ENCODE measurements at places on chromosomes 4 and X. TPM values are rescaled to one million over a fixed set of nuclear protein-coding genes. Genes with fewer than 3 reads are reported as not detected.

The MAGEH1 gene
- total RNA-seq, result 9.5 TPM

DNA sequence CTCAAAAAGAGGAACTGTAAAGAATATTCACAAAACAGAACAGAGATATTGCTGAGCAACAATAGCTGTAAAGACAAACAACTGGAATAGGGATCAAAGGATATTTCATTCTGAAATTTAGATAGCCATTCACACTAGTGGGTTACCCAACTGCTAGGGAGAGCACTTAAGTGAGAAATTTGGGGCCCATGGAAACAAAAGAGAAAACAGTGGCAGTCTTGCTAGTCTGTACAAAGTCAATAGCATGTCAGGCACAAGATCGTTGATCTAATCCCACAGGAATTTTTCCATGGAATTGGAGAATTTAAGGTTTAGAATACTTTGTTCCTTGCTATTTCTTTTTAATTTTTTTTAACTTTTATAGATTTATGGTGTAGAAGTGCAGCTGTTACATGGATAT, 467.0 kb downstream of the PCDH18 start:
- DNase-seq, result no peak

GRCh38 chrX:136147976-136148375, 643 bp downstream of the FHL1 start:
- DNase-seq, result peak; percentile 45

- no peak for DNase-seq
Observed at GRCh38 chr4:41622787-41623186, 84.8 kb downstream of the LIMCH1 start.

DNA sequence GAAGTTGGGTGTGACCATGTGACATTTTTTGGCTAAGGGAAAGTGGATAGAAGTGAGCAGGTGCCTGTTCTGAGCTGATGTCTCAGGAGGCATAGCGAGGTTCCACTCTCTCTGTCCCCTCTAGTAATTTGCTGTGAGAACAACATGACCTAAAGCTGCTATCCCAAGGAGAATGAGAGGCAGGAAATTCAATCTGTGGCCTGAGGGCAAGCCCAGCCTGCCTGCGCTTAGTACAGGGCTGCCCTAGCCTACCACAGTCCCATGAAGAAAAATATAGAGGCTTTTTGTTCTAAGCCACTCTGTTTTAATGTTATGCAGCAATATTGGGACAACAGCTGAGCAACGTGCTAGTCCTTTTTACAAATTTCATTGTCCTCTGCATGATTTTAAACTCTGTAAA, 193.1 kb downstream of the LDB2 start:
- no peak for DNase-seq

DNA sequence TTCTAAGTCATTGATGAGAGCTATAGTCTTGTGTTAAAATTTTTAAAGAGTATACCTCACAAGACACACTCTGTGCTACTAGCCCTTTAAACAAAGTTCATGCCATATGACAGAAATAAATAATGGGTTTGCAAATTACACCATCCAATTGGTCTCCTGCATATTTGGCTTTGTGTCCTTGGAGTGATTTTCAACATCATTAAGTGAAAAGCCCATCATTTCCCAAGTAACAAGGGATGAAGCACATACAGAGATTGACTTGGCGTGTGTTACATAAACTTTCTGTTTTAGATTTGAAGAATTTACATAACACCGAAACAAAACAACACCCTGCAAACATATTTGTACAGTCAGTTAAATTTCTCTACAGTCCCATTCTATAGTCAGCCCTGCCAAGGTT, 216.9 kb upstream of the NEIL3 start:
- no peak for DNase-seq

DNA sequence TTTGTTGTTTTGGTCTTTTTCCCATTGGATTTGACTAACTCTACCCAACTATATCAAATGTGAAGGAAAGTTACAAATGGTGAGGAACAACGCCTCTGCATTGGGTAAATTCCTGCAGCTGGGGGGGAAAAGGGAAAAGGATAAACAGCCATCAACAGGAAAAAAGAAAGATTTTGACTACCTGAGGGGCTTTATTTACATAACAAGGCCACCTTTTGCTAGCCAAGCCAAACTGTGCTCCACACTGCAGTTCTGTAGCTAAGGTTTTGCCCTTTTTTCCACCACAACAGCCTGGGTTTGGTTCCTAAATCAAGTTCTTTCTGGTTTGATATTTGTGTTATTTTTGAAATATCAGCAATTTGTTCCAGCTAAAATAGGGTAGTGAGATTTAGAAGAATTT, 40.8 kb downstream of the RHOXF2B start:
- no peak for DNase-seq

- no peak for DNase-seq
Observed at GRCh38 chr4:145307120-145307519, 126.7 kb upstream of the OTUD4 start.

The UGT2B17 gene
- not detected for total RNA-seq

- no peak for DNase-seq
Observed at GRCh38 chr4:17502756-17503155, 9.1 kb downstream of the QDPR start.

DNA sequence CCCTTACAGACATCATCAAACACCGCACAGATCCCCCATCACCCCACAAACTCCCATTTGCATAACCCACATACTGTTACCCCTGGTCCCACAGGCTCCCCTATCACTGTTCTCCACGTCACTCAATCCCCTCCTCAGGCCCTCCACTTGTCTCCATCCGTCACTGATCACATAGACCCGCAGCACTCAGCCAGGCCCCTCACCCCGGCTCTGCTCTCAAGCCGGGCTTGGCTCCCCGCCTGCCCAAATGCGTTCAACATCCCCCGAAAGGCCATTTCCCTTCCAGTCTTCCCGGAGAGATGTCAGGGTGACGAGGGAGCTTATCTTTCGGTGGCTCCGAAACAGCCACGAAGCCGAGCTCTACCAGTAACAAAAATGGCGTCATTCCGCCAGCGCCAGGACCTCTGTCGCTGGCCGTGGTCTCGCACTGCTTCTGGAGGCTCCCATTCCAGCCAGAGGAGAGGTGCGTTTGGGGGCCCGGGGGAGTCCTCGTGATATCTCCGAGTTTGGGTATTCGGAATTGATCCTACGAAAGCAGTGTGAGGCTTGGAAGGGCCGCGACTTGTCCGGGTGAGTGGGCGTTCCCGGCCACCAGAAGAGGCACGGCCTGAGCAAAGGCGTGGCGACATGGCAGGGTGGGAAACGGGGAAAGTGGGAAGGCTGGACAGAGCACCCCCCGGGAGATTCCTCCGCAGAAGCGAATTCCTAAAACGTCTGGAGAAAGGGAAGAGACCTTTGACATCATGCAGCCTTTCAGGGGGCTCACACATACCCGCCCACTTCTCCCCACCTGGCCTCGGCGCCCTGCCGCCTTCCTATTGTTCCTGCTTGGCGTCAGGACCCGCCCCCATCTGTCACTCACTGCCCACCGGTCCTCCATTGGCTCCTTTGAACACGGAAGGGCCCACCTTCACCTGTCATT, at the start of gene ZNF630:
Gene ZNF630 (minus strand): TSS at position 577 of the 922 bp plus-strand sequence. CDS start 4,754 bp downstream, outside the sequence.
- DNase-seq, result peak; percentile 85

The ADH4 gene
- not detected for total RNA-seq

DNA sequence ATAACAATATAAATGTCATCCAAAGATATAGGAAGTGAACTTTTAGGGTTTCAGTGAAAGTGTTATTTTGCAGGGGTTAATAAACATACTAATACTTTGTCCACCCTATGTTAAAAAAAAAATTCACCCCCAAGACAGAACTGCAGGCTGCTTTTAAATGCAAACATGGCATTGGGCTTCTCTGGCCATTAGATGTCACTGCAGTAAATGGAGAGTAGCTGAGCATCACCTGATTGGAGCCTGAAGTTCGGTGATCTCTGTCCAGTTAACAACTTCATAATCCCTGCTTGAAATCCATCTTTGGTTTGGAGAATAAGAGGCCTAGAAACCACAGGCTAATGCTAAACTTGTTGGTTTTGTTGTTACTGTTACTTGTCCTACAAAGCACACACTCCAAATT, 18.7 kb downstream of the SLC25A43 start:
- no peak for DNase-seq

DNA sequence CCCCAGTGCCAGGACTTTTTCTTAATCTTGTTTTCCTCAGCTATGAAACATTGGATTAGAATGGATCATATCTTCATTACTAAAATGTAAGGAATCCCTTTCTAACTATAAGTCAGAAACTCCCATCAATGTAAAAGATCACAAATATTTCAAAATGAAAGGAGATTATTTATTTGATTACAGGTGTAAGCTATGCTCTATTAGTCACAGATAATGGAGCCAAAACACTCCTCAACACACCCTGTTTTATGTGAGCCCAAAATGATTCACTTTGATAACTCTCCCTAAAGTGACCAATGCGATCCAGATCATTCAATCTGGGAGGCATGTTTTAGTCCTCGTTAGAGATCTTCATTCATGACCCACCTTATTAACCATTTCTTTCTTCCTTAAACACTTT, 566.7 kb upstream of the TENM3 start:
- DNase-seq, result no peak

GRCh38 chr4:110510955-110511544, 35.1 kb downstream of the ENPEP start:
- DNase-seq, result no peak

The CYBB gene
- 28.8 TPM for total RNA-seq

The CENPVL2 gene
- not detected for total RNA-seq

The CXorf51A gene
- not detected for total RNA-seq

DNA sequence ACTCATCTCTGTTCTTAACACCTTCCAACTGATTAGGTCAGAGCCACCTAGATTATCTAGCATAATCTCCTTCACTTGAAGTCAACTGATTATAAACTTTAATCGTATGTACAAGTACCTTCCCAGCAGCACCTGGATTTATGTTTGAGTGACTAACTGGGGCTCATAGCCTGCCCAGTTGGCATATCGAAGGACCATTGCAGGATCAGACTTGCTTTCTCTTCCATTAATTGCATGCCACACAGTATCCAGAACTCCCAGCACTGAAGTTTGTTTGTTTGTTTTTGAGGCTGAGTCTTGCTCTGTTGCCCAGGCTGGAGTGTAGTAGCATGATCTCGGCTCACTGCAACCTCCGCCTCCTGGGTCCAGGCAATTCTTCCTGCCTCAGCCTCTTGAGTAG, 27.9 kb downstream of the GRK4 start:
- no peak for DNase-seq

The ATP8A1 gene
- total RNA-seq, result 19.3 TPM

The IL2 gene
- not detected for total RNA-seq

GRCh38 chrX:96425200-96425599, 259.4 kb upstream of the DIAPH2 start:
- no peak for DNase-seq

DNA sequence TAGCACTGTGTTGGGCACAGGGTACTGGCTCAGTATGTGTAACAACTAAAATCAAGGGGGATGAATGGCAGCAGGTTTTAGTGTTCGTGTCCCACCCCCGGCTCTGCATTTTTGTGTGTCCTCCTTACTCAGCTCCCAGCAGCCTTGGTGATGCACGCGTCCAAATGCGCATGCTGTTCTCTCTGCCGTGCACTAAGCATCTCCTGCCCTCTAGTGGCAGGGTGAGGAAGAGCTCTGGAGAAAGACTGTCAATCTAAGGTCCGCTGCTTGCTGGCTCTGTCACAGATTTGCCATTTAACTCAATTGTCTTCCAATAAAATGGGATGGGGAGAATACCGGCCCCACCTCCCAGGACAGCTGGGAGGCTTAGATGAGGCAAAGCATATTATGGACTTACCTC, 61.4 kb downstream of the WFS1 start:
- DNase-seq, result peak; percentile 6

DNA sequence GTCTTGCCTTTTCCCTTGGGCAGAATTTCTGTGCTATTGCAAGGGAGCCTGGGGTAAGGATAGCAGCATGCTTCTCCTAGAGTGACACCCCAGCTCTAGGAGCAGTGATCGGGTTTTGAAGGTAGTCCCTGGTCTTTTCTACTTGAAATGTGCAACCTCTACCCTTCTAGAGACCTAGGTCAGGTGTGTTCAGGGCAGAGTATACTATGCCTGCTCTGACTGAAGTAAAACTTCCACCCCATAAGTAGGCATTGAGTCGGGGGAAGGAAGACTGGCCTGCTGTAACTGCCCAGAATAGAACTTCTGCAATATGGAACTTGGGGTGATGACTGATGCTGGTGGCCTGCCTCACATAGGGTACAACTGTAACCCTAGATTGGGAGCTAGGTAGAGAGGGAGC, 80.9 kb downstream of the ARHGAP36 start:
- DNase-seq, result no peak

DNA sequence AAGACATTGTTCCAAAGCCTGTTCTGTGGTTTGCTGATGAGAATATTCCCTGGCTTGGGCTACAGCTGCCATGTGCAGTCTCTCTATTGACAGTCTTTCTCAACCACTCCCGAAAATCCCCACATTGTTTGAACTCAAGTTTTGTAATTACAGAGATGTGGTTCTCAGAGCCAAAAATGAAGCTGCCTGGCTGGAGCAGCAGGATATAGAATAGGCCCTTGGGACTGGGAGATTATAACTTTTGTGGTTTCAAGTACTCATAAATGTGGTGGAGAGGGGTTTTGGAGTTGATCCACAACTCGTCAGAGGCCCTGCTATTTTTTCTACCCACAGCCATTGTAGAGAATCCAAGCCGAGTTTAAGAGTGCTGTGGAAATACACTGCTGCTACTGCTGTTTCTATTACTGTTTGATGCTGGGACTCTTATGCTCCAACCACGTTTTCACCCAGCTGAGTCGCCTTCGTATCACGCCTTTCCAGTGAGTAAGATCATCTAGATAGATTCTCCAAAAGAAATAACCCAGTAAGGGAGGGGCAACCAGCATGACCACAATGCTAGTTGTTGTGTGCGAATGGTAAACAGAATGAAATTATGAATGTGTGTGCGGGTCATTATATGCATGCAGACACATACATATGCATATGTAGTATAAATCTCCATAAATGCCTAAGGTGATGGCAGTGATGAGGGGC, 57.1 kb upstream of the ATXN3L start:
- DNase-seq, result no peak

The PABPC4L gene
- total RNA-seq, result 0.65 TPM

DNA sequence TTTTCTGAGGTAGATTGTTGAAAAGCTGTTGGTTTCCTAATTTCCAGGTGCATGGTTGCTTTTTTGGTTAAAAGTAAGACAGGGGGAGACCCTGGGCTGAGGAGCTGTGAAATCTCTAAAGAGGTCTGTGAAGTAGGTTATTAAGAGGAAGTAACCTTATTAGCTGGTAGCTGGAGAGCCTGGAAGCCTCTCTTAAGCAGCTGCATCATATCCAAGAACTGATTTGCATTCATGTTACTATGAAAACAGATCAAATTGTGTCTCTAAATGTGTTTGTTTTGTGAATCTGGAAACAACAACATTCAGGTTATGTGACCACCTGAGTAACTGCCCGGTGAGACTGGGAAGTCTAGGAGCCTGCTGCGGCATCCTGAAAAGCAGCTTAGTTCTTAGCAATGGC, 54.1 kb downstream of the ARHGAP10 start:
- DNase-seq, result no peak

DNA sequence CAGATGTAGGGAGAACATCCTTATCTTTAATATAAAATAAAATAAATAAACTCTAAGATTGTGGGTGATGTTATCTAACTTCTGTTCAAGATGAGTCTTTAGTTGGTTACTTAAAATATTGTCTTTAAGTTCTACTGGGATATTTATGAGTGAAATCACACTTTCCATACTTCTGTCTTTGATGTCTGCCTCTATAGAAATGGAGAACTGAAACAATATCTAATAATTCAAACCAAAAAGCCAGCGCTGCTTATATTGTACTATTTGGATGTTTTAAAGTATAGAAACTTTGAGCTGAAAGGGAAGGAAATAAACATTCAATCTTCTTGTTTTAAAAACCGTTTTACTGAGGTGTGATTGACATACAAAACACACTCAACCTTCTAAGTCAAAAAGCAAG, 44.8 kb upstream of the RPS6KA3 start:
- DNase-seq, result no peak

The FAM9C gene
- total RNA-seq, result 0.35 TPM

The GABRG1 gene
- not detected for total RNA-seq

The MID1IP1 gene
- 57.4 TPM for total RNA-seq

Data from Right ventricle myocardium superior (tissue), 1 donor.